CD4-positive, alpha-beta T cell treated with Interferon gamma for 1 hour (primary cell): ENCODE measurements at places on chromosomes 6 and 20.
A peak's percentile ranks its signal among the peaks of the same experiment; 100 is the strongest.

DNA sequence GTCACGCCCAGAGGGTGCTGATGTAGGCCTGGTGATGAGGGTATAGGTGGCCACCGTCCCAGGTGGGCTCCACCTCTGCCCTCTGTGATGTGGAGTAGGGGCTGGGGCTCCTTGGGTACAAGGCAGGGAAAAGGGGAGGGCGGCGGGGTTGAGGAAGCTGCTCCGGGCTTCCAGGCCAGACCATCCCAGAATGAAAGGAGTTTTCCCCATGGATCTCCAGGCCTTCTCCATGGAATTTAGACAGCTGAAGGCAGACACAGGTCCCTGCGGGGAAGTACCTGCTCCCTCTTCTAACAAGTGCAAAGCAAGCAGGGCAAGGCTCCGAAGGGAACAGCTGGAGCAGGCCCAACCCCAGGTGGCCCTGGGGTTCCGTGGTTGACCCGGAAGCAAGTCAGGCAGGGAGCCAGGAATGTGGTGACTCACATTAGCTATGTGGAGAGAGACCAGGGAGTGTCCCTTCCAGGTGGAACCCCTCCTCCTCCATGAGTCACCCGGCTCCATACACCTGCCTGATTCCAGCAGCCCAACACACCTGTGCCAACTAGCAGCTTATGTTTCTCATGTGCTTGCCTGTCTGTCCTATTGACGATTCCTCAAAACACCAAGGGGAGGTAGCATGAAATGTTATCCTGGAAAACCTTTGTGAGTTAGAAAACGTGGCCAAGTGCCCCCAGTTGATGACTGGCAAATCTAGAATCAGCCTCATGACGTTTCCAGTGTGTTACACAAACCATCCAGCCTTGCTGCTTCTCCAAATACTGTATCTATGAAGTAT lies 59.7 kb upstream of the SNX9 start:
- DNase-seq: peak; percentile 37

DNA sequence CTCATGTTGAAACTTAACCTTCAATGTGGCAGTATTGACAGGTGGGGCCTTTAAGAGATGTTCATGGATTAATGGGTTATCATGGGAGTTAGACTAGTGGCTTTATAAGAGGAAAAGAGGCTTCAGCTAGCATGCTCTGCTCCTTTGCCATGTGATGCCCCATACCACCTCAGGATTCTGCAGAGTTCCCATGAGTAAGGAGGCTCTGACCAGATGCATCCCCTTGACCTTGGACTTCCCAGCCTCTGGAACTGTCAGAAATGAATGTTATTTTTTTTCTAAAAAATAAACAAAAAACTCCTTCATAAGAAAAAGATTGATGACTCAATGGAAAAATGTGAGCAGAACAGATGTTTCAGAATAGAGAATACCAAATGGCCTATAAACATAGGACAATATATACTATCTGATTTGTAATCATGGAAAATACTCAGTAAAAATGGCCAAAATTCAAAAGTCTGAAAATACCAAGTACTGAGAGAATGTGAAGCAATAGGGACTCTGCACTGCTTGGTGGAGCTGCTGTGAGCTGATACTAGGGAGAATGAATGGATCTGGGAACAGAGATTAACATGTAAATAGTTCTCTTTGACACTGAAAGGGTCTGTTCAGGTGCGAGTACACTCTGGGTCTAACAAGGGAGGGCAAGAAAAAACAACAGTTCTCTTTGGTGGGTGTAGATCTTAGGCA lies 7.4 kb upstream of the TRIM39 start:
- DNase-seq: no peak

GRCh38 chr6:146862508-146862919 lies 263.7 kb downstream of the ADGB start:
- no peak for DNase-seq

- no peak for DNase-seq
Observed at GRCh38 chr6:111502154-111502553, 19.1 kb upstream of the REV3L start.

DNA sequence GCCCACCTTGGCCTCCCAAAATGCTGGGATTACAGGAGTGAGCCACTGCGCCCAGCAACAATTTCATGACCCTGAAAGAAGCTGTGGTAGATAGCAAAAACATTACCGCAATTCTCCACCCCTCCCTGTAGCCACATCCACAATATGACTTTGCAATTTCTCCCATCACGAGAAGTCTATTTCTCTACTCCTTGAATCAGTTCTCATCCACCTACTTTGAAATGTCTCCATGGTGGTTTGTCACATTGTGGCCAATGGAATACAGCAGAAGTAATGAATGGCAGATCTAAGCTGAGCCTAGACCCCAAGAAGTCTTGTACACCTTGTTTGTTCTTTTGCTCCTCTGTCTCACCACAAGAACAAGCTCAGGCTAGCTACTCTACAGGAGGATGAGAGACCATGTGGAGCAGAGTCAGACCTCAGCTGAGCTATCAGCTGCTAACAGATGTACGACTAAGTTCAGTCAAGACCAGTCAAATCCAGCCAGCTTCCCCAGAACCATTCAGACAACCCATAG lies 6.3 kb downstream of the OXT start:
- no peak for DNase-seq

- no peak for DNase-seq
Observed at GRCh38 chr6:152748843-152749242, 1.8 kb upstream of the VIP start.

DNA sequence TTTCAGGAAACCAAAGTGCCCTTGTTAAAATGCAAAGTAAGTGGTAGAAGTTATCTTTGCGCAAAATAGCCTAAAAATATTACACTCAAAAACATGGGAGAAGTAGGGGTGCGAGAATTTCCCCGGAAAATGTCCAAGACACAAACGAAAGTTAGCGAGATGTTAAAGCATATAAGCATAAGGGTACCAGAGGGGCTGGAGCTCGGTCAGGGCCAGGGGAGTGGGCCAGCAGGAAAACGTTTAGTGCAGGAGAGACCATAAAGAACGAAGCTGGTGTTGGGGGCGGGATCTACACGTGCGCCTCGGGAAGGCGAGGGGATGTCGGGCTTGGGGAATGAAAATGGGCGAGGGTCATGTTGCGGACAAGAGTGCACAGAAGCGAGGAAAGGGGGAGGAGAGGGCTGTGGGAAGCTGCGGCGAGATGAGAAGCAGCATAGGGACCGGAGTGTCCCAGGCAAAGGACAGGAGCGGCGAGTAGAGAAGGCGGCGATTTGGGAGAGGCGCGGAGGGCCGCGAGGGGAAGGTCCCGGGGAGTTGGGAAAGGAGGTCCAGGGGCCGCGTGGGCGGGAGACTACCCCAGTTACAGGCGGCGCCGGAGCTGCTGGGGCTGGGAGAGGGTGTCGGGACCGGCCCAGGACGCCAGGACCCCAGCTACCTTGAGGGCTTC lies 600 bp downstream of the XPO5 start:
- no peak for DNase-seq

GRCh38 chr6:30974490-30975252 lies 8.8 kb upstream of the MUC21 start:
- DNase-seq: no peak

- DNase-seq: peak; percentile 87
Observed at GRCh38 chr6:108557494-108558371, 3.0 kb upstream of the FOXO3 start.

DNA sequence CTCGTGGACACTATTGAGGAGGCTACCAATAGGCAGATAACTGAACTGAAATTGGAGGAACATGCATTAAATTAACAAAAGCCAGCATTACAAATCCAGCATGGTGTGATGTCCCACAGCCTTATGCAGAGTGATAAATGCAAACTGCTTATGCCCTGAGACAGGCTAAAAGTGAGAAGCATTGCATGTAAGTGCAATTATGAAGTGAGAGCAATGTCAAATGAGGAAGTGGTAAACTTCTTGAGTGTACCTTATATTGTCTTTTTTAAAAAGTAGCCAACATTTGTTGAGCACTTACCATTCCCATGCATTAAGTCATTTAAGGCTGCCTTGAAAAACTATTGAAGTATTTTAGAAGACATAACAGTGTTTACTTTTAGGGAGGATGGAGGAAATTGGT lies 212.2 kb downstream of the TBC1D7 start:
- no peak for DNase-seq

DNA sequence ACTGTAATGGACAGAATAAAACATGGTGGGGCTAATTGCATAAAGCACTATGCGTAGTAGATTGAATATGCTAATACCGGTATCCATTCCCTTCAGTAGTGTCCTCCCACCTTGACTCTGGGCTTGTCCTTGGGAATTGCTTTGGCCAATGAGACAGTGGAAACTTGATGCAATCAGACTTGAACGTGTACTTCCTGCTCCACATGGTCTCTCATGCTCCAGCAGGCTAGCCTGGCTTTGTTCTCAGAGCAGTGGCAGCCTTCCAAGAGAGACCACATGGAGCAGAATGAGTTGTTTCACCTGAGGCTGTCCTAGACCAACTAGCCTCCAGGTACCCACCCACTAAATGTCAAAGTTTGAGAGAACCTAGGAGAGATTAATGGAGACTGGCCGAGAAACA lies 37.0 kb upstream of the BTBD3 start:
- DNase-seq: no peak

DNA sequence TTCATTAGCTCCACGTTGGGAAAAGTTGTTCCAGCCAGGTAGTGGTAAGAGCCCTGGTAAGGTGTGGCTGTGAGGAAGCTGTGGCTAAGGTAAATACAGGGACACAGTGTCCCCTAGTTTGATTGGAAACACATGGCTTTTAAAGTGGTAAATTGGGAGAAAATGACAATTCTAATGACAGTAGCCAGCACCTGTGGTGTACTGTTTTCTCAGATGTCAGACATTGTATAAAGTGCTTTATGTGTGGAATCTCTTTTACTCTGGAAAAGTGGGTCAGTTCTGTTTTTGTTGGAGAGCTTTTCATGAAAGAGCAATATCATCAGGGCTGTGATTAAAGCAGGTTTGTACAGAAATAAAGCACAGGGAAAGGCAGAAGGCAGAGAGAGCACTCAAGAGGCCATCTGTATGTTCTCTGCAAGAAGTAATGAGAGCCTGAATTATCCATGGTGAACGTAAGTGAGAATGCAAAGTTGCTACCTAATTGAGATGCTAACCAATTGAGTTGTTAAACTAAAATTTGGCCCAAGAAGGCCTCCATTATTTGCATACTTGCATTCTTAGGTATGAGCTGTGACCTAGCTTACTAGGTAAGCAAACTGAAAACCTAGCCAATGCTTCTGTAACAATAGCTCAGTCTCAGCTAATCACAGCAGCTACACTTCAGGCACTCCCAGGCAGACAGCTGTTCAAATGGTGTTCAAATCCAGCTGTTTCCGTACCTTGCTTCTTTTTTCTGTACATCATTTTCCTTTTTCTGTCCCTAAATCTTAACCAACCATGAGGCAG lies 28.2 kb downstream of the MRAP2 start:
- no peak for DNase-seq

DNA sequence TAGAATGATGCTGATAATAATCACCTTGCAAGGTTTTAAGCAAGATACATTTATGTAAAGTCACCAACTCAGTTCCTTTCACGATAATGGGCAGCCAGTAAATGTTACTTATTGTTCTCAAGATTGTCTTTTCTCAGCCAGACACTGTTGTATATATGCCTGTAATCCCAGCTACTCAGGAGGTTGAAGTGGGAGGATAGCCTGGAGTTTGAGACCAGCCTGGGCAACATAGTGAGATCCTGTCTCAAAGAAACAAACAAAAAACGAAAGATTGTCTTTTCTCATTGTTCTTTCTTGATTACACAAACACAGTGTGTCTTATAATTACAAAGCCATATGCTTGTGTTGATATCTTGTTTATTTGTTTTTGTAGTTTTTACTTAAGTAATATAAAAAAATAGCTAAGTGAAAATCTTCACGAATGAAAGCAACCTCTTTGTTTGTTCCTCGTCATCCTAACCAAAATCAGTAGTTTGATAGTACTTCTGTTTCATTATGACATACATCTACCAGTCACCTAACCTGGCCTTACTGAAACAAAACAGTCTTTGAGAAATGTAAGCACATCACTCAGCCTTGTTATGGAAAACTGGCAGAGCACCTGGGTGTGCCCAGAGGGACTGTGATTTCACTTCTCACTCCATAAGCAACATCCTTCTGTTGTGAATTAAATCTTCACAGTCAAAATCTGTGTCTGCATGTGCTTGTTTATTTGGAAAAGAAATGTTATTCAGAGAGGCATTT lies 436.2 kb upstream of the SOX4 start:
- no peak for DNase-seq

DNA sequence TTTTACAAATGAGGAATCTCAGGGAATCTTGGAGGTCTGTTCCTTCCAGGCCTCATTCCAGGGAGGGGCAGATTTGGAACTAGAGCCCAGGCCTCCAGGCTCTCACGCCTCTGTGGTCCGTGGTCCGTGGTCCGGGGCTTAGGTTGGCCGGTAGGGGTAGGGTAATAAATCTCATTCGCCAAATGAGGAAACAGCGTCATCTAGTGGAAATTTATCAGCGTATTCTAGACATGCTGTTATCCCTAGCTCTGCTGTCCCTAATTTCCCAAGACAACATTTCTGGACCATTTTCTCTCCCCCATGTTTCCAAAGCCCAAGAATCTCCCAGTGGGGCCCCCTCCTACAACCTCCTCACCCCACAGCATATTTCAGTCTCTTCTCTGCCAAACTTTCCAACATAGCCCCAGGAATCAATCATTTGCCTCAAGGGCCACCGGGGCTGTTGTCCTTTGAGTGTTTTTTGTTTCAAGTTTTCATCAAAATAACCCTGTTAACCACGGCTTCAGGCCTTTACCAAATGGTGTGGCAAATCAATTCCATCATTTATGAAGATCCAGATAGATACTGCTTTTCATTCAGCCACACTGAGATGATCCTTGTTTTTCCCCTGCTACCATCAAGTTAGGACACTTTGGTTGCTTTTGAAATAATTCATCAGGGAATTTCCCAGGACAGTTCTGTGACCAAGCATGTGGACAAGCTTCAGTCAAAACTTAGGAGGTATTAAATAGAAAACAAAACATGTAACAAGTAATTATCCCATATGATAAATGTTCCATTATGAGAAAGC lies 126.8 kb downstream of the ALDH8A1 start:
- DNase-seq: peak; percentile 4

GRCh38 chr6:148814082-148814790 lies 67.4 kb downstream of the UST start:
- DNase-seq: no peak

DNA sequence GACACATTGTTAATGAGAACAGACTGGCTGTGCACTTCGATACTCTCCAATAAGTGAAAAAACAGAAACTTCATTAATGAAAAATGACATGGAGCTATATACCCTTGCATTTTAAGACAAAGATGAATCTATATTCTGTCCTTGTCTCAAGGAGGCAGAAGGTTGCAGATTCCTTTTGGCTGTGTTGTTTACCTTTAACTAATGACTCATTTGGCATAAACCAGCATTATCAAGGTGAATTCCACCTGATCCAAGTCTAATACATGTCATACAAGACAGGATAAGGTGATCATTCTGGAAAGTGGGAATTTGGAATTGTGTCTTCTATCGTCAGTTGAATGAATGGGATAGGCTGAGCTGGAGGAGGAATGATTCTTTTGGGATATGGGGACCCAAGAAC lies 192.9 kb downstream of the PLCB4 start:
- no peak for DNase-seq

- no peak for DNase-seq
Observed at GRCh38 chr6:76612954-76613353, 540.5 kb upstream of the IMPG1 start.
